ENCODE measurements at places on chromosomes 2 and 18.

DNA sequence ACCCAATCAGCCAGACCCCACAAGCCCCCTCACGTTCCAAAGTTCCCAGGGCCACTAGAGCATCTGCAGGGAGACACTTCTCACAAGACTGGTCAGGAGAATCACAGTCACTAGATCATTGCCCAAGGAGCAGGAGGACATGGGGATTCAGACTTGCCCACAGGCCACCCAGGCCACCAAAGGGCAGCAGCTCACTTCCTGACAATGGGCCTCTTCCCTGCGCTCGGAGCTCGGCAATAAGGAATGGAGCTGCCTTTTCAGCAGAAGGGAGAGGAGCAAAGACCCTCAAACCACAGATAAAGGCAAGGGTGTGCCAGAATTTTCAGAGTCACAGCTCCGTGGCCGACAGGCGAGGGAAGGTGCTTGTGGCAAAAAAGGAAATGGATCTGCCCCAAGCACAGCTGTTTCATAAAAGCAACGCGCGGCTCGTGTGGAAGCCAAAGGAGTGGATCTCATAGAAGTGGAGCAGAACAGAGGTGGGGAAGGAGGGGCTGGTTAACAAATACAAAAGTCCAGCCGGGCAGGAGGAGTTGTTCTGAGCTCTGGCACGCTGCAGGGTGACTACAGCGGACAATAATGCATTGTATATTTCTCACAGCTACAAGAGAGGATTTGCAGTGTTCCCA is 72.1 kb downstream of the EDAR start:
- DNase-seq = no peak

DNA sequence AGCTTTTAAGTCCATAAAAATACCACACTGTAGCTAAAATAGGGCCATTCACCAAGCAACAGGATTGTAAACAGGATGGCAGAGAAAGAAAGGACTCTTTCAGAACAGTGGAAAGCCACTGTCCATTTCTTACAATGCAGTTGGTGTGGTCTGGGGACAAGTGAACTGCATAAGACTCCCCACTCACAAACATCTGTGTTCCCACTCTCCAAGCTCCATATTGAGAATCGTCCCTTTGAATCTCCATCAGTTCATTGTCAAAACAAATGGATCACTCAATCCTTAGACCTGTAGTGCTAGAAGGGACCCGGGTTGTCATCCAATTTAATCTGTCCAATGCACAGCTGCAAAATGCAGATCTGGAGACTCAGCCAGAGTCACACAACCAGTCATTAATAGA is 347.4 kb upstream of the KLHL29 start:
- no peak for DNase-seq

DNA sequence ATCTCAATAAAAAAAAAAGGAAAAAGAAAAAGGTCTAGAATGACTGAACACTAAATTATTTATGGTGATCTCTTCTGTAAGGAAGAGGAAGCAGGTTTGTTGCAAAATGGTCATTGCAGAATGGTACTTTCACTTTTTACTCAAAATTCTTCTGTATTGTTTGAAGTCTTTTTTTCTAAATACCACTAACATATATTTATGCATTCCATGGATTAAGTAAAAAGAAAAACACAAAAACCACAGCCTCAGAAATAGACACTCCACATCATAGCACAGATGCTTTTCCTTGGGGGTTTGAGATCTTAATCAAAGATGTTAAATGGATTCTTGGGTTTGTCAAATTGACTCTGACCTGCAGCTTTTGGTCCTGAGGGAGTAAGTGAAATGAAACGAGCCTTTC is 47.4 kb downstream of the RHOB start:
- no peak for DNase-seq

DNA sequence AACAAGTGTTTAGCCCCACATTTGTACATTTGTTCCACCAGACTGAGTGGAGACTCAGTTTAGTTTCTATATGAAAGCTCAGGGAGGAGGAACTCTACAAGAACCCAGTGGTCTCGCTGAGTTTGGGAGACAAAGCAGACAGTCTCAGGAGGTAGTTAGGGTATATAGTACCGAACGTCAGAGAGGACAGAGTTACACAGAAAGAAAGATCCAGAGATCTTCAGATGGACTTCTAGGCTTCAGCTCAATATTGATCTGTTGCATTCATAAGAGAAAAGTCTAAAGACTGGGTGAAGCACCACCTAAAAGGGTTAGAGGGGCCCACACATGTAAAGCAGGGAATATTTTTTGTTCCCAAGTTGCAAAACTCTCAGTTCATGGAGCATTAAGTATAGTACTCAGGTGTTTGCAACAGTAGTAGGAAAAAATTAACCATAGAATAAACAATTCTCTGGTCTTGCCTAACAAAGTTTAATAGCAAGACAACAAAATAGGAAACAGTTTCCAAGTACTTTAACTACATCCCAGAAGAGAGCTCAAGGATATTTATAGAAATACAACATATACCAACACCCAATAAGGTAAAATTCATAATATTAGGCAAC is 4.2 kb downstream of the TFPI start:
- no peak for DNase-seq

DNA sequence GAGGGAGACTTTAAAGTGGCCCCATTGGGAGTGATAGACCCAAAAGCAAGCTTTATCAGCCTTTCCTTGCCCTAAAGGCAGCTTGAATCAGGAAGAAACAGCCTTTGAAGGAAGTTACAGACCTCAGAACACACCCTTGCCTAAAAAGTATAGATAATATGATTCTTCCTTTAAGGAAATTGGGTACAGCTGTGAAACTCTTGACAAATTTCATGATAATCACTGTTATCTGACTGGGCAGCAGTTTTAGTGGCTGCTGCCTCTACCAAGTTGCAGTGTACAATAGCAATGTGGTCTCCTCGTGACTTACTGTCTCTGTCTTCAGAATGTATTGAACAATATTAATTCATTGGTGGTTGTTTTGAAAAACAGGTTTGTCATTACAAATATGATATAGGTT is 16.7 kb downstream of the HOXD1 start:
- no peak for DNase-seq

GRCh38 chr2:48399828-48400552 is 130.0 kb upstream of the STON1 start:
- DNase-seq = no peak

DNA sequence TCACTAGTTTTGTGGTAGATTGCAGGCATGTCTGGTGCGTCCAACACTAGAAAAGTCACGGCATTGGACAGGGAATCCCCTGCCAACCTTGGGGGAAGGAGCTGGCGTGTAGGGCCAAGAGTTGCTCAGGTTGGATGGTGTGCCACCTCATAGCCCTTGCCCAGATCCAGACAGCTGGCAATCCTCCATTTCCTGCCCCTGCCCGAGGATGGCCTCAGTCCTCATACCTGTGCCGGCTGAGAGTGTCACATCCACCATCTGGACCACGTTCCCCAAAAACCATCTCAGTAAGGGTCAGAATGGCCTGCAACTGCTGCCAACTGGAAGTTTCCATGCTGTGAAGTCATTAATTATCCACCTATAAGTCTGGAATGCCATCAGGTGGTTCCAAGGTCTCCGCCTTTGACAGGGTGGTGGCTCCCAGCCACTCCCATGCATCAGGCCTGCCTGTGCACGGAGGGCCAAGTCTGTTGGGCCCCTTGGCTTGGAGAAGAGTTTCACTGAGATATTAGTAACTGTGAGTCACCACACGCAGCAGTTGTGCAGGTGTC is 55.0 kb downstream of the IMPA2 start:
- no peak for DNase-seq

DNA sequence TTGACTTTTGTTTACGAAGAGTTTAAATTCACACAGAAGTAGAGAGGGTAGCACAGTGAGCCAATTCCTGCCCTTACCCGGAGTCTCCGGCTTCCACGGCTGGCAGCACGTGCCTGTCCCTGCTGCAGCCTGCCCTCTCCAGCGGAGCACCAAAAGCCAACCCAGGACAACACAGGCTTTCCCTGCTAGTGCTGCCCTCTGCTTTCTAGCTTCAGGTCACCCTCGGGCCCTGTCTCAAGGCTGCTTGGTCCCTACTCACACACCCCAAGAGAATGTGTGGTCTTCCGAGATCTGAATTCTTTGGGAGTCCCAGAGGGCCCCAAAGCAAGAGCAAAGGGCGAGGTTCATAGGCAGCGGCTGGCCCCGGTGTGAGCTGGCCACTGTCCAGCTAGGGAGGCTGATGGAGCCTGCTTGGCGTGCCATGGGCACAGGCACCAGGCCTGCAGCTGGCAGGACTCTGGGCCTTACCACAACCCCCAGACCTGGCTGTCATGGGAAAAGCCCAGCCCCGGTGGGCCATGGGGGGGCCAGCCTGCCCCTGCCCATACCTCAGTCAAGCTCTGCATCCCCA is 7.0 kb upstream of the HS6ST1 start:
- peak; percentile 53 for DNase-seq

GRCh38 chr2:69510204-69510603 is 73.0 kb upstream of the NFU1 start:
- no peak for DNase-seq

GRCh38 chr2:172387361-172387760 is 40.0 kb upstream of the ITGA6 start:
- no peak for DNase-seq

DNA sequence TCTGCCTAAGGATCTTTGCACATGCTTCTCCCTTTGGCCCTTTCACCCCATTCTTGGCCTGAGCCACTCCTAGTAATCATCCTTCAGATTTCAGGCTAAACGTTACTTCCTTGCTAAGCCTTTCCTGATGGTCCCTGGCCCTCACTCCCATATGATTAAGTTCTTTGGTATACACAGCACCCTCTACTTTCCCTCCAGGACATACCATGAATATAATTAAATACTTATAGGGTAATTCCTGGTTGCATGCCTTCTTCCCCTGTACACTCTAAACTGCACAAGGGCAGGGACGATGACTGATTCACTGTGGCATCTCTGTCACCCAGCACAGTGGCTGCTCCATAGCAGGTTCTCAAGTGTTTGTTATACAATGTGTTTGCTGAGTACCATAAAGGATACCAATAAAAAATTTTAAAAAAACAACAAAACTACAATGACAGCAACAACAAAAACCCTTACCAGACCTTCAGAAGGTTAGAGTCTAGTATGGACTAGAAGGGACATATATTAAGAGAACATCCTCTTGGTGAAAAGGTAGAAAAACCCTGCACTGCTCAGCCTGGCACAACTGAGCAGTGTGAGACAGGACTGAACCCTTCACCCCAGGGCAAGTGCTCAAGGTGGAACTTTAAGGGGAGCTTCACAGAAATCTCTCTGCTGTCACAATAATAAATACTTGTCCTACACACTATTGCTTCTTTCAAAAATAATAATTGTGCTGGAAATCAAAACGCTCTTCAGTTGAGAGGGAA is 76.2 kb downstream of the AAK1 start:
- DNase-seq = no peak

DNA sequence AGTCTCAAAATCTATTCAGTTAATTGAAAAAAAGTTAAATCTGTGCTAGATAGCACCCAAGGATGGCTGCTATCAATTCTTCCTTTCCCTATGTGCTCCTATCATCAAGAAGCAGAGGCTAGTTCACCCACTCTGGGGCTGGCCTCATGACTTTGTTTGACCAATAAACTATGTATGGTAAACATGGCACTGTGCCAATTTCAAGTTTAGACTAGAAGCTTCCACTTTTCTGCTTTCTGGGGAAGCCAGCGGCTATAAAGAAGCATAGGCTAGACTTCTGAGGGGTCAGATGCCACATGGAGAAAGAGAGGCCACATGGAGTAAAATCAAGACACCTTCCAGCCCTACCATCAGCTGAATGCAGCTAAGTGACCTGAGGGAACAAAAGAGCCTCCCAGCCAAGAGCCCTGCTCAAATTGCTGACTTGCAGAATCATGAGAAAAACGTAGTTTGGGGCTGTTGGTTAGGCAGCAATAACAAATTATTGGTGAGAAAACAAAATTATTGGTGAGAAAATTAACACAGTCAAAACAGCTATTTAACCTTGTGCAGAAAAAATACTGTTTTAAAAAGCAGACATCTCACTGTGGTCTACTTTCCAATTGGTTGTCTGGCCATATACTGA is 86.5 kb upstream of the SLC14A2 start:
- DNase-seq = no peak

GRCh38 chr2:20611077-20611843 is 39.6 kb downstream of the HS1BP3 start:
- DNase-seq = peak; percentile 78

DNA sequence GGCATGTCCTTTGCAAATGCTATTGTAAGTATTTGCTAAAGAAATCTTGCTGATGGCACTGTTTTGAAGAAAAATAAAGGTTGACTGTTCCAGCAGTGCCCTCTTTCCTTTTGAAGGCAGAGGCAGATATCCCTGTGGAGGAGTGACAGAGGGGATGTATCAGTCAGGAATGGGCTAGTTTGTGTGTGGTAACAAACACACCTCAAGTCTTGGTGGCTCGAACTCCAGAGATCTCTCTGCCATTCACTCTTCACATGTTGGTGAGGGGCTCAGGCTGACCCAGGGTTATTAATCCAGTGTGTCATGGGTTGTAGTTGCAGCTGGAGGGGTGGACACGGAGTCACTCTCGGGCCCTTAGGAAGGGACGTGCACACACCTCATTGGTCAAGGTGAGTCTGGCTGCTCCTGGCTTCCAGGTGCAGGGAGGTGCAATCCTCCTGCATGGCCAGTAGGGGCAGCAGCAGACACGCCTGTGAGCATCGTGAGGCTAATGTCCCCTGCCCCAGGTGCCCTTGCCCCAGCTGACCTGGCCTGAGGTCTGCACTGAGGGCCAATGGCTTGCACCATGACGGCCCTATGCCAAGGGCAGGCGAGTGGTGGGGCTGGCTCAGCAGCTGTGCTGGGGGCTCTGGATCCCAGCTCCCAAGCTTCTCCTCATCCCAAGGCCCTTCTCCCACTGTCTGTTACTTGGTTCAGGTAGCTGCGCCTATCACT is 146.5 kb downstream of the ASB1 start:
- no peak for DNase-seq

GRCh38 chr2:240556553-240557100 is 1.2 kb downstream of the ANKMY1 start:
- no peak for DNase-seq

DNA sequence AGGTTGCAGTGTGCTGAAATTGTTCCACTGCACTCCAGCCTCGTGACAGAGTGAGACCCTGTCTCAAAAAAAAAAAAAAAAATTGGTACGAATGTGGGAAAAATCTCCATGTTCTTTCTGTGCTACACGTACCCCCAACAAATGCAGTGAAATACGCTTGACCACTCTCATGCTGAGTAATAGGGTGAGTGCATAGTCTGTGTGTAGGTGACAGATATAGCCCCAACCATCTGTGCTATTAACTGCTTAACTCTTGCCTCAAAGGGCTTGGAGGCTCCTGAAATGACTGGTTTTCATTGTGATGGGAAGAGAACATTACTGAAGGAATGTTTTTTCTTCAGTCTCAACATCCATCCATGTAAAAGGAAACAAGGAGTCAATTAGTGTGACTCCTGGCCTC is 15.7 kb downstream of the LYPD1 start:
- no peak for DNase-seq

- DNase-seq = no peak
Measured at GRCh38 chr2:168874368-168875054, 15.7 kb downstream of the SPC25 start.

GRCh38 chr2:230778350-230779063 is 65.9 kb downstream of the CAB39 start:
- no peak for DNase-seq
